NCI-H446 treated with DMSO at 0.1 percent for 48 hours (cell line): ENCODE measurements at places on chromosomes 2 and 18.

DNA sequence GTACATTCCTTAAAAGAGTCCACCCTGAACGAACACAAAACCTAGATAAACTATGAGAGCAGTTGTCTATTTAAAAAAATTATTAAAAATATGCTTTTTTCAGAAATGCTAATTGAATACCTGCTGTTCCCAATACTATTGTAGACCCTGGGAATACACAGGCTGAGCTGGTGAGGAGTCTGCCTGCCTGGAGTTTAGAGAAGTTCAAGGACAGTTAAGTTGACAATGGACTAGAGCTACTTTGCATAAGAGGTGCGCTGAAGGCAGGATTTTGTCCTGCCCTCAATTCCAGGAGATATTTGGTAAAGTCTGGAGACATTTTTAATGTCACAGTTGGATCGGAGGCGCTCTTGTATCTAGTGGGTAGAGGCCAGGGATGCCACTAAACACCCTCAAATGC, 110.2 kb downstream of the SETBP1 start:
- DNase-seq: no peak

DNA sequence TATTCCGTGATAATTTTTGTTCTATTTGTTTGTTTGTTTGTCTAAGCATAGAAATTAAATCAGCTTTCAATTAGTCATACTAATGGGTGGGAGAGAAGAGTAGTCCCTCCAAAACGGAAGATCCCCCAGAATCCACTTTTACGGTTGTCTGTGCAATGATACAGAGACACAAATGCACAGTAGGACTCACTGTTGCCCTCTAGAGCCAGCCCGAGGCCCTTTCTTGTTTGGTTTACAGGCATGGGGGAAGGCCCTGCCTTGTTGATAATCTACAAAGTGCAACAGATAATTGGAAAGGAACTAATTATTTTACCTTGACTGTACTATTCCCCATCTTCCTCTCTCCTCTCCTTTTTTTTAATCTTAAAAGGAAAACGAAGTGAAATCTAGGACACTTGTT, 121.1 kb downstream of the ACOXL start:
- no peak for DNase-seq

- DNase-seq: no peak
These were observed 87.9 kb upstream of the ITGA6 start for GRCh38 chr2:172339371-172340010.

GRCh38 chr2:8479298-8479697, 202.6 kb upstream of the ID2 start:
- DNase-seq: no peak

DNA sequence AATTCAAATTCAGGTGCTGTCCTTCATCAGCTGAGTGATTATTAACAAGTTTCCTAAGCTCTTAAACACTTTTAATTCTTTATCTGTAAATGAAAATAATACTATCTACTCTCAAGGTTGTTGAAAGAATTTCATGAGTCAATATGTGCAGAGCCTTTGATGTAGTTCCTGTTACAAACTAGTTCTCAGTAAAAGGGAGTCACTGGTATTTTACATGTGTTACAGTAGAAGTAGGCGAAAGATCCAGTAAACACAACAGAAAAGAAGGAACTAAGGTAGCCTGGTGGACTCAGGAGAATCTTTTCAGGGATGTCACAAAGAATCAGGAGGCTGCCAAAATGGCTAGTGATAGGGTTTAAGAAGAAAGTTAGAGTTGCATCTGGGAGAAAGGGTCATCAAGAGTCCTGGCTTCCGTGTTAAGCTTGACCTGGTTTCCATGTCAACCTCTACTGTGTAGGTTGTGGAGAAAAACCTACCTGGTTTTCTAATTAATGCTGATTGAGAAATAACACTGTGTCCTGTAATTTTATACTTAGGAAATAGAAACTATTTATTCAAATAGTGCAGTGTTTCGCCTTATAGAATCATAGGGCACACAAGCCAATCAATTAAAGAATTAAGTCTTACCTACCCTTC, 58.3 kb upstream of the TRIB2 start:
- no peak for DNase-seq

DNA sequence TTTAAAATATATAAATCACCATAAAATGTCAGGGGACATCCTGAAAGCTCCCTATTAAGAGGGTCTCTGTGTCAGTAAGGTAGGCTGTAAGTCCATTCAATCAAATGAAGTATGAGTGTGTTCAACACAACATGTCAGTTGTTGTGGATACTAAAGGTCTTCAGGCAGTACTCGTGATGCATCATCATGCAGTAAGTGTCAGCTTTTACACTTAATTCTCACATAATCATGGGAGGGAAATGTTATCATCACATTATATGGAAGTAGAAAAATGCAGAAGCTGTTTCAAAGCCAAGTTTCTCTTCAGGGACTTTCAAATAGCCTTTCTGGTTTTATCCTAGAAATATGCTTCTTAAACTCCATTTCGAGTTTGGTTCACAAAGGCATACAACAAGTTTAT, 477.1 kb upstream of the ID2 start:
- no peak for DNase-seq

DNA sequence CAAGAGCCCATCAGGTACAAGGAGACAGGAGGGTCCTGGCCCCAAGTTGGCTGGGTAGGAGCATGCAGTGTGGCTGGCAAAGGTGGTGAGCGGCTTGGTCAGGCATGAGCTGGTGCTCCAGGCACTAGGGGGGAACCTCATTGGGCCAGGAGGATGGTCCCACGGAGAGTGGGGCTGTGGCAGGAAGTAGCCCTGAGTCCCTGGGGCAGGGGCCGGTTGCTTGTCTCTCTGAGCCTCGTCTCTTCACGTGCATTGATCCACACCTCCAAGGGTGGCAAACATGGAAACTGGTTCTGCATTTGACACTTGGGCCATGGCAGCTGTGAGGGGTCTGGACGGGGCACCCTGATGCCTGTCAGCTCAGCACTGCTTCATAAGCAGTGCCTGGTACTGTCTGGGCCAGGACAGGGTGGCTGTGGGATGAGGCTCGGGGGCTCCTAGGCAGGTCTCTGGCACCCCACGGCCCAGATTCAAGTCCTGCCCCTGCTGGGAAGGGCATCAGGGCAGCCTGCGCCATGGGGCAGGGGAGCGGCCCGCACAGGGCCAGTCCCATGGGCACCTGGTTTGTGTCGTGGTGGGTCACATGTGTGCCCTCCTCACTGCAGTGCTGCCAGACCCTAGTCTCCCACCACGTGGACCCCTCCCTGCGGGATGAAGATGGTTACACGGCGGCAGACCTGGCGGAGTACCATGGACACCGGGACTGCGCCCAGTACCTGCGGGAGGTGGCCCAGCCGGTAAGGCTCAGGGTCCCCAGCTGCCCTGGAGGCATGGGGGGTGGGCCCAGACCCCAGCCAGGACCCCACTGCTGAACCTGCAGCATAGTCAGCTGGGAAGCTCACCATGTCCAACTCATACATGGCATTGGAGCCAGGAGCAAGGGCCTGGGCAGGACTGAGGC, 16.4 kb downstream of the ESPNL start:
- no peak for DNase-seq

DNA sequence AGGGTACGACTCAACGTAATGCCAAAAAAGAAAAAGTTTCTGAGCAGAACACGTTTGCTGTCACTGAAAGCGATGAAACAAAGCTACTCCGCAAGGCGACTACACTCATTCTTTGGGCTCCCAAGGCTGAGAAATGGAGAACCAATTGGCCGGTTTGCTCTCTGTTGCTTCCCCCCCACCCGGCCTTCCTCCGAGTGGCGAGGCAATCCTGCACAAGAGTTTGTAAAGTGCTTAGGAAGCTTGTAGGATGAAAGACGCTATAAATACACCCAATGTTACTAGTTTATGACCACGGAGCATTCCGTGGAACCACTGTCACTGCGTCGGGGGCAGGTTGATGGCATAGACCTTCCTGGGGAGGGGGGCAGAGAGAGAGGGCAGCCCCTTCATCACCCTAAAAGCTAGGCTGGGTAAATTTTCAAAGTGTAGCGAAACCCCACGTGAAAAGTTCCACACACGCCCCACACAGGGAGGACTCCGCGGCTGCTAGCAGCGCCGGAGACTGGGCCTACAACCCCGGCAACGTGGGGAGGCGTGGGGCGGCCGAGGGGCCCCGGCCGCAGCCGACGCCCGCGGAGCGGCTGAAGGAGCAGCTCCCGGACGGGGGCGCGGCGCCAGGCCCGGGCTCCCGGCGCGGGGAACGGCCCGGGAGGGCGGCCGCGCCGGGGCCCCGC, 915 bp downstream of the CUL3 start:
- no peak for DNase-seq

GRCh38 chr18:46754188-46754587, 2.7 kb downstream of the ST8SIA5 start:
- DNase-seq: no peak

GRCh38 chr2:225725726-225726125, 326.2 kb downstream of the NYAP2 start:
- no peak for DNase-seq

GRCh38 chr18:77851802-77852201, 602.2 kb downstream of the GALR1 start:
- DNase-seq: no peak

- no peak for DNase-seq
These were observed 657.7 kb downstream of the TMEM182 start for GRCh38 chr2:103419506-103419905.

GRCh38 chr18:79935499-79935898, 16.0 kb downstream of the SLC66A2 start:
- DNase-seq: no peak

GRCh38 chr2:13986119-13986720, 646.3 kb upstream of the LRATD1 start:
- DNase-seq: no peak

GRCh38 chr2:128424406-128425171, 105.9 kb upstream of the HS6ST1 start:
- DNase-seq: no peak

DNA sequence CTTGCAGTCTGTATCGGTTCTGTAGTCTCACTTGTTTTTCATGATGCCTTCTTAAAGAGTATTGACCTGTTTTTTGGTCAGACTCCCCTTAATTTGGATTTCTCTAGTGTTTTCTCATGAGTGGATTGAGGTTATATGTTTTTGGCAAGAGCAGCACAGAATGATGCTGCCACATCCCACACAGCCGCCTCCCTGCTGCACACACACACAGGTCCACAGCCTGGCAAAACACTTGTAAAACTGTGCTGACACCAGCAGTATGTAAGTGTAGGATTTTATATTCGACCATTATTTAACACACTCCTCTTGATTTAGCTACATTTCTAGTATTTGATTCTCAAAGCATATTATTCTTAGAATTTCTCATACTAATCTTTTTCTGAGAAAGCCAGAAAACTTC, 68.1 kb downstream of the ITGB1BP1 start:
- DNase-seq: no peak

DNA sequence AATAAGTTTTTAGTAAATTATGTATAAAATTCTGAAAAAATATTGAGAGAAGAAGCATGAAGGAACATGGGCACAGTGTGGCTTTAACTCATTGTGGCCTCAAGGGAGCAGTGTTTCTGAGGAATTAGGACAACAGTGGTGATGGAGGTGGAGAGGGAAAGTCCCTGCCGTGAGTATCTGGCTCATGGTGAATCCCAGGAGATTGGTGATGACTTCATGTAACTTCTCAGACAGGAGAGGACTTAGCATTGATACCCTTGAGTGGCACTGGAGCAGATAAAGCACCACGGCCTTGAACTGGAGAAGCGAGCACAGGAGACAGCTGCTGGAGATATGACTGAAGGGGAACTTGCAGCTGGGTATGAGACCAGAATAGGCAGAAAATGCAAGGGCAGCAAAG, 35.0 kb upstream of the LRP1B start:
- DNase-seq: peak; percentile 70

GRCh38 chr2:171174075-171174474, 13.4 kb upstream of the TLK1 start:
- DNase-seq: no peak

DNA sequence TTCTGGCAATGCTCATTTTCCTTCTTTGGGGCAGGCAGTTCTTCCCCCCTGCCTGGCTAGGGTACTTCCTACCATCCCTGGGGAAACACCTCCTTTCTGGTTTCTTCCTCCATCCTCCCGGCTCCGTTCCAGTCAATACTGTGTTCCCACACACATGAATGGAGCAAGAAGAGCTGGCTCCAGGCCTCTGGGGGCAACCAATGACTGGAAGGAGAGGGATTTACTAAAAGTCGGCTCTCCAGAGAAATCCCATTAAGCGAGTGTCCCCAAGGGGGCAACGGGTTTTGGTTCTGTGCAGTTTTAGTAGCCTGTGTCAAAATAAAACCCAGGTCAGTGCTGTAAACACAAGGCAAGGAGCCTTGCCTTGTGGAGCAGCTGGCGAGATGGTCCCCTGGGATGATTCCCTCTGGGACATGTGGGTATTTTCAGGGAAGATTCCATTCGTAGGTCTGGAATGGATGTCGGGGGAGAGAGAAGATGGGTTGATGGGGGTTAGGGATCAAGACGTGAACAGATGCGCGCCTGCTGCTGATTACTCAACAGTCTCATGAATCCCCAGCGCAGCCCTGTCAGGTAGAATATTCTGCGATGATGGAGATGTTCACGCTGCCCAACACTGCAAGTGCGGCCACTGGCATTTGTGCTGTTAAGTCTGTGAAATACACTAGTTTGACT, 32.0 kb downstream of the EMILIN2 start:
- no peak for DNase-seq

DNA sequence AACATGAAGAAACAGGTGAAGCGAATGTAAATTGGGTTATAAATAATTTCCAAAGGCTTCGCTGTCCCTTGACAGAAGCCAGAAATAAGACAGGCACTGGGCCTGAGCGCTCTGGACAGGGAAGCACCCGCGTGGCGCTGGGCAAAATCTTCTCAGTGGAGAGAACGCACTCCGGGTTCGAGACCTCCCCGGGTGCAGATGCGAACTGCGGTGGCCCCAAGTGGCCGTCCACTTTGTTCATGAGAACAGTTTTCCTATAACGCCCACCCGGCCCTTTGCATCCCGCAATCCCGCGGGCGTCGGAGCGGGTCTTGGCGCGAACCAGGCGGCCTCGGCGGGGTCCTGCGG, 651 bp upstream of the DPYSL5 start:
- no peak for DNase-seq

- DNase-seq: no peak
These were observed 546.4 kb downstream of the LRRTM4 start for GRCh38 chr2:76975752-76976151.

- DNase-seq: no peak
These were observed 813 bp upstream of the MEIS1 start for GRCh38 chr2:66433945-66434678.

DNA sequence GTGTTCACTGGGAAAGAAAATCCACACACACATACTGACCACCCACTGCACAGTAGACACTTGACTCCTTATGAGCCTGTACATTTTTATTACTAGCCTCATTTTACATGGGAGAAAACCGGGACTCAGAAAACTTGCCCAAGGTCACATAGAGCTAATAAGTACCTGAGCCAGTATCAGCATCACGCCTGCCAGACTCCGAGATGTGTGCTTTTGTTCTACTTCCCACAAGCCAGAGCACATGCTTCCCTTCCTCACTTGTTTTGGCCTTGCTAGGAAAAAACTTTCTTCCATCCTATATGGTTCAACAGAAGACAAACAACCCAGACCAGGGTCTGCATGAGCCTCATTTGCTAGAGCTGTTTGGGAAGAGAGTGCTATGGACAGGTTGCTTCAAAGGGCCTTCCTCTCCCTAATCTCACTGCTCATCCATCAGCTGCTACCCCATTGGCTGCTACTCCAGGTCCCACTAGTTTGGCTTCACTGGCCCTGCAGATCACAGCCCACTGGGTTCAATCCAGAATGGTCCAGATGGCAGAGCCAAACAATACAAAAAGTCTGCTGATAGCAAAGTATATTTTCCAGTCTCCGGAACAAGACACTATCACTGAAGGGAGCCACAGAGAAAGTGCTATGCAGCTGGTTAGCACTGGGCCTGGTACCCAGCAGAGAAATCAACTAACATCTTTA, 63.9 kb downstream of the STK39 start:
- no peak for DNase-seq
